Activated CD8-positive, alpha-beta memory T cell treated with anti-CD3 and anti-CD28 coated beads, Interleukin-2, amount 50 U/mL, for 4 hours (primary cell): ENCODE measurements at places on chromosomes 6 and 20.

DNA sequence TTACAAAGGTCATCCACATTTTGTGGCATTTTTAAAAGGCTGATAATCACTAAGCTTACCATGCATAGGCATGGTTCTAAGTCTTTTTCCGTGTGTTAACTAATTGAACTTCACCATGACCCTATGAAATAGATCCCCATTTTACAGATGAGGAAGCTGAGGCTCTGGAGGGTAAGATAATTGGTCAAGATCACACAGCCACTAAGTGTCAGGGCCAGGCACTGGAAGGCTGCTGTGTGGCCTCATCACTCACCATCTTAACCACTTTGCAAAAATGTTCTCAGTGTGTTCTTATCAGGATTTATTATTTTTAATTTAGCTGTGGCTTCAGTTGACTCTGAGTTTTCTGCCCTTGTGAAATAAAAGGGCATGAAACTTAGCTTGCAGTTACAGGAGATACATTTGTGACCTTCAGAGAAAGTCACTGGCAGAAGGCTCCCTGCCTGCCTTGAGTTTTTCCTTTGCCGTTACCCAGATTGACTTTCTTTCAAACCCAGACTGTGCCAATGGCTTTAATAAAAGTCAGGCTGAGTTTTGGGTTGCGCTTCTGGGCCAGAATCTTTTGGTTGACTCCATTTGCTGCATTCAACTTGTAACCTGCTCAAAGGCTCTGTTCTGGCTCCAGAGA lies 82.0 kb downstream of the EZR start:
- no peak for DNase-seq

GRCh38 chr6:32118782-32119628 lies 9.0 kb downstream of the ATF6B start:
- DNase-seq = peak; percentile 67

GRCh38 chr6:1946583-1946982 lies 298.8 kb downstream of the GMDS start:
- DNase-seq = no peak

DNA sequence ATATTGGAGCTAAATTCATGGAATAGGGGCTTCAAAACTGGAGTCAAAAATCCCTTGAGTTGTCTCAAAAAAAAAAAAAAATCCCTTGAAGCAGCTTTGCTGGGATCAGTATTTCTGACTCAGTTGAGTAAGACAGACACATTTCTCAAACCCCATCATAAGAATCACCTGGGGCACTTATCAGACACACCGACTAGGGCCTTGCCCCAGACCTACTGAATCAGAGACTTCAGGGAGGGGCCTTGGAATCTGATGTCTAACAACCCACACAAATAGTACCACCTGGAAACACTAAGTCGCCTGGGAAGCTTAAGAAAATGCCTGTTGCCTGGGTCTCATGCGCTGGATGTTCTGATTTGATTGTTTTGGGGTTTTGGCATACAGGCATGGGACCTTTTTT lies 44.9 kb upstream of the RNF144B start:
- DNase-seq = no peak

- DNase-seq = no peak
Observed at GRCh38 chr6:3565291-3565690, 108.4 kb upstream of the SLC22A23 start.

DNA sequence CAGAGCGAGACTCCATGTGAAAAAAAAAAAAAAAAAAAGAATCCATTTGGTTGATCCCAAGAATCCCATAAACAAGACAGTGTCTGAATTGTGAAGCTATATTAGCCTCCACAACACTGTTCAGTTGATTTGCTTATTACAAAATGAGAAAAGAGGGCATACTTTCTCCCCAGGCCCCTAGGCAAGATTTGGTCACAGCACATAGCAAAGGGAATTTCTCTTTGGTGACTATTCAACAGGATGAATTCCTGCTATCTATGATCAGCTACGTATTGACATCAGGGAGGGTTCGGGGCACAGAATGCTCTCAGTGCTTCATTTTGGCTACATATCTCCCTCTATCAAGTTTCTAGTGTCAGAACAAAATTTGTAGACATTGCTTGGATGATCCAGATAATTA lies 20.2 kb upstream of the SLC22A3 start:
- no peak for DNase-seq

- no peak for DNase-seq
Observed at GRCh38 chr20:22507240-22507961, 77.0 kb downstream of the FOXA2 start.

- DNase-seq = no peak
Observed at GRCh38 chr6:157861814-157862213, 38.8 kb downstream of the SNX9 start.

GRCh38 chr20:51815383-51816076 lies 13.2 kb upstream of the SALL4 start:
- DNase-seq = no peak

GRCh38 chr6:72636786-72637185 lies 14.9 kb downstream of the KCNQ5 start:
- DNase-seq = no peak

- DNase-seq = no peak
Observed at GRCh38 chr6:169269180-169270076, 15.8 kb upstream of the THBS2 start.

DNA sequence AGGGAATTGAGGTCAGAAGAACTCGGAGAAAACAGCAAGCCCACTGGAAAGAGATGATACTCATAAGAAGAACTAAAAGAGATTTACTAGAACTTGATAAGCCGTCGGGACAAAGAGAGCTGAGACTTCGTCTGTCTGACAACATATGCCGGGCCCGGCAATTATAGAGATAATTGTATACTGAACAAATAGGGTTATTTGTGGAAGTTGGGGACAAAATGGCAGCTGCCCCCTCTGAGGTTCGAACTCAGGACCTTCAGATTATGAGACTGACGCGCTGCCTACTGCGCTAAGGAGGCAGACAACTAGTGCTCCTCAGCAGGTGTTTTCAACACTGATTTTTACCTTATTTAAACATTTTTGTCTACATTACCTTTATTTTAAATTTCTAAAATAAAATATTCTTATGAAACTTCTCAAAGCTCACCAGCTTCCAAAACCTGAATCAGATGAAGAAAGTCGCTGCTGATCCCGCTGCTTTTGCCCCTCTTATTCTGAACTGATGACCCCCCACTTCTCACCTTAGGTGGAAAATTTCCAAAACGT lies 29.3 kb upstream of the TRIM27 start:
- peak; percentile 56 for DNase-seq

- DNase-seq = no peak
Observed at GRCh38 chr6:136155191-136155590, 94.9 kb downstream of the MTFR2 start.

DNA sequence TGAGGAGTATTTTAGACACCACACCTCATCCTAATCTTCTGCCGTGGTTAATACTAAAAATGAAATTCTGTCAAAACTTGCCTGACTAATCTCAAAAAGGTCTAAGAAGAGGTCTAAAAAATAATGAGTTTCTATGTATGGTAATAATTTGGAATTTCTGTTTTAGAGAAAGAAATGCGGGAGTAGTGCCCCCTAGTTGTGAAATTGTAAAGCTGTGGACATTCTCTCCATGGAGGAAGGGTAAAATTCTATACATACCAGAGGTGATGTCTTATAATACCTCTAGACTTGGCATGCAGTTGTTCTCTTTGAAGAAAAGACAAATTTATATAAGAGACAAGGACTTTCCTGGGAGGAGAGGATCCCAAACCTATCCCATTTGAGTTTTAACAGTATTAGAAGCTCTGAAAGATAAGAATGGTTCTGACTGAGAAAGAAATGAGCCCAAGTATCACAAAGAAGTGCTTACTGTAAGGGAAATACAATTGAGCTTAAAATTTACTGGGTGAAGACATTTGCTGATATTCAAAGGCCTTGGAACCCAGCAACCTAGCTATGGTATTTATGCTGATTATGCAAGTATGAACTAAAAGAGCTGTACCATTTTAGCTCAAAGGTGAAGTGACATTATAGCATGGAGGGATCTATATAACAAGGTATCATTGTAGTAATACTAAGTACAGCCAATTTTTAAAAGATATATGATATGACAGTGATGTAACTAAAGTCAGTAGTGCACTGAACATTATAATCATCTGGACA lies 5.1 kb upstream of the EPHA7 start:
- DNase-seq = no peak

GRCh38 chr6:154169193-154169847 lies 130.3 kb downstream of the OPRM1 start:
- no peak for DNase-seq

DNA sequence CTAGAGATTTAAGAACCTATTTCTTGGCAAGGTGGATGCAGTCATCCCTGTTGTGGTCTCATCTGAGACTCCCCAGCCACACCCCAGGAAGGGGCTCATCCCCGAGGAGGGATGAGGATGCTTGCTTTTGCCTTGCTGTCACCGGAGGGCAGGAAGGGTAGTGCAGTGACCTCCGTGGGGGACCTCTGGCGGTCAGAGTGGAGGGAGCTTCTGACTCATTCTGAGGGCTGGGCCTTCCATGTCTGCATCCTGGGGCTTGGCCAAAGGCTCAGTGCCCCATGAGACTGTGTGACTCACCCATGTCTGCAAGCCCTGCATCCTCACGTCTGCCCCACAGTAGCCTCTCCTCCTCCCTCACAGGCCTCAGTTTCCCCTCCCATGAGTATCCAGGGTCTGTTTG lies 38.7 kb downstream of the UQCC2 start:
- DNase-seq = no peak

DNA sequence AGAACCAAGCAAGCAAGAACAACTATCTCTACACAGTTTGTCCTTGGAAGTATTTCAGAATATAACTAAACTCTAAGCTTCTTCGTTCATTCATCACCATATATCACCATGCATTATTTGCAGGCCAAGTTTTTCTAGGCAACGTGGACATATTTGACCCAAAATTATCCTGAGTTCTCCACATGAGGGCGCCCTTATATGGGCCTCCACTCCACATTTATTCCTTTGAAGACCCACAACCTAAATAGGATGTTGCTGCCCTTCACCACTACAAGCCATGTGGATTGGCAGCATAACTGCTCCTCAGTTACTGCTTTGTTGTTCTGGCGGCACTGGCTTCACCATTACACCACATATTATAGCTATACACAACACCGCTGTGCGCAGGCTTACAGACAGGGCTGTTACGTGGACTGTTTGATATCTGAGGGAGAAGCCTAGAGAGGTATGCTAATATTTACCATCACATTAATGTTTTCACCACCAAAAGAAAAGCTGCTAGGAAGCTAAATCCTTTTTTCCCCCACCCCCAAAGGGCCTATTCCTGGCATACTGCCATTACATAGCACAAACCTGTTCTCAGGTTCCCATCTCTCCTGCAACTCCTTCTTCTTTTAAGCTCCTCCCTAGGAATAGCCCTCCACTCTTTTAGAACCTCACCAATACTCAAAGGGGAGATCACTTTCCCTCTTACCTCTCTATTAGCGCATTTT lies 411.7 kb downstream of the C6orf118 start:
- DNase-seq = no peak
